ENCODE measurements at places on chromosomes 1 and 21. TPM values are rescaled to one million over a fixed set of nuclear protein-coding genes. Genes with fewer than 3 reads are reported as not detected.

GRCh38 chr1:59554011-59554663 lies 257.2 kb downstream of the FGGY start:
- no peak for DNase-seq

The NEXN gene
- total RNA-seq: 29.7 TPM

- DNase-seq: no peak
Measured at GRCh38 chr1:118317842-118318614, 133.0 kb upstream of the SPAG17 start.

- no peak for DNase-seq
Measured at GRCh38 chr1:174800216-174800851, 199.4 kb upstream of the CACYBP start.
